ENCODE measurements at places on chromosomes 5 and 9.

DNA sequence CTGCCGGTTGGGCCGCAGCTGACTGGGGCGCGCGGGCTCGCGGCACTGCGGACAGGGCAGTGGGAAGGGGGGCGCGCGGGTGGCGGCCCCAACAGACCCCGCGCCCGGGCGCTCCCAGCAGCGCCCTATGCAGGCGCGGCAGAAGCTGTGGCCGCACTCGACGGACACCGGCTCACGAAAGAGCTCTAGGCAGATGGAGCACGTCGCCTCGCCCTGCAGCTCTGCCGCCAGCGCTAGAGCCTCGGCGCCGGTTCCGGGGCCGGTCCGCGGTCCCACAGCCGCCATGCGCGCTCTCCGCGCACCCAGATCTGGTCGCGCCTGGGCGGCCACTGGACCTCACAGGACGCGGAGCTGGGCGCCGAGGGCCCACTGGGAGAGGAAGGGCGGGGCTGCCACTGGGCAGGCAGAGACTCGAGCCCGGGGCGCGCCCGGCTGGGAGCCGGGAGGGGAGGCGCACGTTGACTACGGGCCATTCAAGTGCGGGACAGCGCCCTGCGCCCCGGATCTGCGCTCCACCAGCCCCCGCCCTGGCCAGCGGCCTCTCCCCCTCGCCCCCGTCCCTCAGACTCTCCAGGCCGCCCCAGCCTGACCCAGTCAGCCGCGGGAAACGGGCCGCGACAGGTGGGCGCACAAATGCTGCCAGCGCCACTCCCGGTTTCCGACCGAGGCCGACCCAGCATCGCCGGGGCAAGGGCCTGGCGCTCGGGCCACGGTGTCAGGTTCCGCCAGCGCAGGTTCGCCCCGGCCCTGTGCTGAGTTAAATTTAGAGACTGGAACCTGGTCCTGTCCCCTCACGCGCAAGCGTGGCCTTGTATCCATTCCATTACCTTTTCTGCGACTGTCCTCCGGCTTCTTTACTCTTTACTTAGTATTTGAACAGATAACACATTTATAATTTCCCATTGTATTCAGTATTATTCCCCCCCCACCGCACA, at the start of gene TRIM7:
TRIM7 (minus strand) TSS at position 371 of the 935 bp plus-strand sequence; CDS start at position 285, 86 bp downstream.
- DNase-seq, result no peak

GRCh38 chr9:88198341-88198807, 60.1 kb upstream of the SPATA31C2 start:
- DNase-seq, result no peak

GRCh38 chr9:2730971-2731370, 13.7 kb downstream of the KCNV2 start:
- no peak for DNase-seq

DNA sequence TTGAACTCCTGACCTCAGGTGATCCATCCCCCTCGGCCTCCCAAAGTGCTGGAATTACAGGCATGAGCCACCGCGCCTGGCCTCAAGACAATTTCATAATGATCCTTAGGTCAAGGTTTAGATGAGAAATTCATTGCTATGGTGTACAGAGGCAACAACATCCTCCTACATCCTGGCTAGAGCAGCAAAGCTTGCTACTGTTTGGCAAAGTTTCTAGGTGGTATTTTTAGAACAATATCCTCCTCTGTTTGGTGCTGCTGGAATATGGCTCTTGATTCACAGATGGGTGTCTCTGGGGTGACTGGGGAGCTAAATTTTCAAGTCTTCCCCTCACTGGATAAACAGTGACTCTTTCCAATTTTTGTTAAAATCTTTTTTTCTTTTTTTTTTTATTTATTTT, 30.6 kb downstream of the CRHBP start:
- no peak for DNase-seq

DNA sequence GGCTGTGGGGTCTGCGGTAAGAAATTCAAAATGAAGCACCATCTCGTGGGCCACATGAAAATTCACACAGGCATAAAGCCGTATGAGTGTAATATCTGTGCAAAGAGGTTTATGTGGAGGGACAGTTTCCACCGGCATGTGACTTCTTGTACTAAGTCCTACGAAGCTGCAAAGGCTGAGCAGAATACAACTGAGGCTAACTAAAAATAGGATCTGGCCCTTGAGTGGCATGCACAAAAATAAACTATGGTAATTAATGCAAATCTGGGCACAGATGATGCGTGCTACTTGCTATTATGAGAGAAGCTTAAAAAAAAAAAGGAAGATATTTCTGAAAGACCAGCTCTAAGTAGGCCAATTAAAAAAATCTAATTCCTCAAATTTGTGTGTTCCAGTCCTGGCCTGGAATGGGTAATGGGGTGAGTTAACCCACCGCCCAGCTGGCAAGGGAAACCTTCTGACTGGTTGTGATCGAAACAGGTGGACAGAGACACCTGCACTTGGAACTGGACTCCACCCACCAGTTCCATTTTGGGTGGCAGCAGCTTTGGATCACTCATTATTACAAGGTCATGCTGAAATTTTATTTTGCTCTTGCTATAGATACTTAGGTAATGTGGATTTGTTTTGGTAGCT, 26.6 kb upstream of the ZBTB34 start:
- DNase-seq, result no peak

DNA sequence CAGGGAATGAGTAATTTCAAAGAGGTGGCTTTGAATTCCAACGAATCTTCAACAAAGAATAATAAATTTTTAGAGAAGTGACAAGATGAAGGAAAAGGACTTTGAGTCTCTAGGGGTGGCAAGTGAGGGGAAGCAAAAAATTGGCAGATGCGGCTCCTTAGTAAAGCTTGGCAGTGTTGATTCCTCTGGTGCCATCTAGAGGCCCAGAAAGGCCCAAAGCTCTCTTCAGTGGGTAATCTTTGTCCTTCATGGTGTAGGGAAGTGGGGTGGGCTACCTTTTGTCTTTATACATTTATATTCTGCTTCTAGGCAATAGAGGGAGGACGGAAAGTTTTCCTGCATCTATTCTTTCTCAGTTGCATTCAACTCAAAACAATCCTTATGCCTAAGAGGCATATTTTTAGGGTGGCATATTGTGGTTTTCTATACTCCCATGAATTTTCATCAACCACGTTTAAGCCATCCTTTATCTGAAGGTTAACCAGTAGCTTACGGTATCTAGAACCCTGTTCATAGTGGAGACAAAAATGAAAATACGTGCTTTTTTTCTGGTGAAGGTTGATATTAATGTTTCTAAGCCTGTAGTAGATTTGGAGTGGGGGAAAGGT, 17.5 kb upstream of the ROPN1L start:
- DNase-seq, result peak; percentile 66

DNA sequence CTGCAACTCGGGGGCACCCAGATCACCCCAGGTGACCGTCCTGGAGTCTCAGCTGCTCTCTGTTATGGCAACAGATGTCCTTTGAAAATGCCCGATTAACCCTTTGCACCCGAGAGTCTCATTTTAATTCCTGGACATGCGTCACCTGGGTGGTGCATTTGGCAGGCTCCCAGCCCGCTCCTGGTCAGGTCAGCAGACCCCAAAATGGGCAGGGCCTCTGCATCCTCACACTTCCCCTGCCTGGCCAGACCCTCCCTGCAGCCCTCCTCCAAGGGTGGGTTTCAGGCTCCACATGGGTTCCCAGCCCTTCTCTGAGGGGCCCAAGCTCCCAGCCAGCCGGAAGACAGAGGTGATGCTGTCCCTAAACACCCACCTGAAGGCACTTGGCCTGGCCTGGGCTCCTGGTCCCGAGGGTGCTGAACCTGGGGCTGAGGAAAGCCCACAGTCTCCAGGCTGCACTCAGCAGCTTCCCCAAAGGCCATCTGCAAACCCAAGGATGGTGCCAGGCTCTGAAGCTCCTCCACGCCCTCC, 69.4 kb downstream of the PSMB7 start:
- no peak for DNase-seq

- no peak for DNase-seq
Measured at GRCh38 chr5:88792144-88792840, 90.7 kb downstream of the MEF2C start.

DNA sequence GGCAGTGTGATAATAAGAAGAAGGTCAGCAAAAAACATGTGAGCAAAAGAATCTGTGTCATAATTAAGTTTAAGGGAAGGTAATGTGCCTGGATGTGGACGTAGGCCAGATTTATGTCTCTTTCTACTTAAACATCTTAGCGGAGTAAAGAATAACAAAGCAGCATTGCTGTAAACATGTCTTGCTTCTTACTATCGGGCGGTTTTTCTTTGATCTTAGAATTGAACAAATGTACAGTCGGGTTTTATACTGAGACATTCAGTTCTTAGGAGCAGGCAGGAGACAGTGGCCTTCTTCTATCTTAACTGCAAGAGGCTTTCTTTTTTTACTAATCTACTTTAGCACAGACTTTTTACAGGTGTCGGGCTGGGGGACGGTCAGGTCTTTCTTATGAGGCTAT, 40.4 kb upstream of the FLT4 start:
- no peak for DNase-seq

DNA sequence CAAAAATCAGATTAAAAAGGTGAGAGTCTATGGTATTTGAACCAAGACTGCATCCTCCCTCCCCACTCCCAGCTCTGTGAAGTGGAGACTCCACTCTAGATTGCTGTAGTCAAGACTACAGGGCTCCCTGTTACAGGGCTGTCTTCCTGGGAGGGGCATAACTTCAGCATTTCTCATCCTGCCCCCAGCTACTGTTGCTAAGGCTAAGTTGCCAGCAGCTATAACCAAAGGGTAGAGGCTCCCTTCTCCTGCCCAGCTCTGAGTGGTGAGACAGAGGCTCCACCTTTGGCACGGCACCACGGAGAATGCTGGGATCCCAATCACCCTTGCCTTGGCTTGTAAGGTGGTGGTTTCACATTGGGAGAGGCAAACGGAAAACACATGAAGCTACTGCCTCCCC, 39.2 kb upstream of the GCNT4 start:
- no peak for DNase-seq

DNA sequence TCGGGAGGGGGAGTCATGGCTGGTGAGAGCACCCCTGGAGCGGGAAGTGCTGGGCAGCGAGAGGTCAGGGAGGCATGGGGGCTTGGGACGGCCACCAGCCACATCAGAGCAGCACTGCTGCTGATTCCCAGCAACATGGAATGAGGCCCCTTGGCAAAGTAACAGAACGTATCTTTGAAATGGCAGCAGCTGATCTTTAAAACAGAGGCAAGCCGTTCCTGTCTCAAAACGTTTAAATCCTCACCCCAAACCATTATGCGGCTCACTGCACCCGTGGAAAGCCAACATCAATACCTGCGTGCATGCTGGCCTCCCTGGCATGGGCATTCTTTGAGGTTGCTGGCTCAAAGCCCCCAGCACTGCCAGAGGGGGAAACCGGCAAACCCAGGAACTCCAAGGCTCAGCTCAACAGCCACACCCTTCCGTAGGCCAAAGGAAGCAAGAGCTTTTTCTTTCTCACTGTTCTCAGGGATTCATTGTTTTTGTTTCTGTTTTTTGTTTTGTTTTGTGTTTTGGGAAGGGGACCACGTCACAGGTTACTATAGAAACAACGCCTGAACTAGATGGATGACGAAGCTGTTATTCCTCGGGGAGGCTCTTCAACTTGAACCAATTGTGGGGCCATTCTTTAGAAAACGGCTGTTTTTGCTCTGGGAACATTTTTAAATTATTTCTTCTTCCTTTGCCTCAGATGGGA, 28.1 kb upstream of the OBP2B start:
- DNase-seq, result no peak

GRCh38 chr5:1759378-1759970, 40.2 kb downstream of the MRPL36 start:
- DNase-seq, result no peak

GRCh38 chr9:3241290-3241689, 284.5 kb downstream of the RFX3 start:
- no peak for DNase-seq

DNA sequence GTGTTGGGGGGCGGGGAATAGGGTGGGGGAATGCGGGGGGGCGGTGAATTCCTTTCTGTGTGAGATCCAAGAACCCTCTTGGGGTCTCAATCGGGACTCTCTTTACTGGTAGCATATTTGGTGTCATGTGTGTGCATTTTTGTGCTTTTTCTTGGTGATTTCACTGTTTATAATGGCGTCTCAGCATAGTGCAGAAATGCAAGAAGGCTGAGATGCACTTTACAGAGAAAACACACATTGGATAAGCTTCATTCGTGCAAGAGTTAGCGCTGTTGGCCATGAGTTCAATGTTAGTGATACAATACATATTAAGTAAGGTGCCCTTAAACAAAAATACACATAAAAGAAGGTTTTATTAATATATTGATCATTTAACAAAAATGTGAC, 771 bp upstream of the ENTPD8 start:
- no peak for DNase-seq

DNA sequence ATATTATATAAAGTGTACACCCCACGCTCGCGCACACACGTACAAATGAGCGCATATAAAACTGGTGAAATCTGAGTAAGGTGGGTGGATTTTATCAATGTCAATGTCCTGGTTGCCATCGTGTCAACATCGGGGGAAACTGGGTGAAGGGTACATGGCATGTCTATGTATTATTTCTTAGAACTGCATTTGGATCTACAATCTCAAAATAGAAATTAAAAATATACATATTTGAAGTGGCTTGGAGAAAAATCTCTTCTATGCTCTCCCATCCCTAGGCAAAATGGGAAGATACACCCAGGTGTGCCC, 763 bp upstream of the WHRN start:
- no peak for DNase-seq

DNA sequence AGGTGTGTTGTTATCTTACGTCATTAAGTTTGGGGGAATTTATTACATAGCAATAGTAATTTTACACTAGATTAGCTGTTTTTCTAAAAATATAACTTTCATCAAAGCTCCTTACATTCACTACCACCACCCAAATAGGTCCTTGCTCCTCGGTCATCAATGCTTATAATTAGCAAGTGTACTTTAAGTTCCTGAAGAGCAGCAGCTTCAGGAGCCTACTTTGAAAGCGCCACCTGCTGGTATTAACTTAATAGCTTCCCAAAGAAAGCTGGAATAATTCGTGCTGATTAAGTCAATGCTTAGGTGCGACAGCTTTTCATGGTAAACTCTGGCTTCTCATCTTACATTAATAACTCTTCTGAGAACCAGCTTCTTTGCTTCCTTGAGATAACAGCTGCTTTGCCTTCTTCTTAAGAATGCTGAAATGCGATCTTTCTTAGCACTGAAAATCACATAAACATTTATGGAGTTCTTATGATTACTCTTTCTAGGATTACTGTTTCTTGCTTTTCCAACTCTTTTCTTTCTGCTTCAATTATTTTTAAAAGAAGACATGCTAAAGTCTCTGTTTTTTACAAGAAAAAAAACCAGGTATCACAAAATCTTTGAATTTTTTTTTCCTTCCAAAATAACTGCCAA, 10.0 kb upstream of the C5 start:
- peak; percentile 51 for DNase-seq

DNA sequence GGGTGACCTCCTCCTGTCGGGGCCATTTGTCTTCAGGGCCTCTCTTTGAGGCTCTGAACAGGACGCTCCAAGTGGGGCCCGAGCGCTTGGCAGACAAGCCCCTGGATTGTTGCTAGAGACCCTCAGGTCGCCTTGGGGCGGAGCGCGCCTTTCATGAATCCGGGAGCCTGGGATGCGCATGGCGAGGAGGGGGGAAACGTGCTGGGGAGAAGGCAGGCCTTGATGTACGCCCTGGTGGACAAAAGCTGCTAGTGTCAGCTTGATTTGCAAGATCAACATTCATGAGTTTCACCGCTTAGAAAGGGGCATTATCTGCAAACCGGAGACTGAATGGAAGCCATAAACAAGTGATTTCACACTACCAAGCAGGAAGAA, 226.3 kb downstream of the SMARCA2 start:
- DNase-seq, result peak; percentile 49
